ENCODE measurements at places on chromosomes 12 and 14.
A peak's percentile ranks its signal among the peaks of the same experiment; 100 is the strongest.

DNA sequence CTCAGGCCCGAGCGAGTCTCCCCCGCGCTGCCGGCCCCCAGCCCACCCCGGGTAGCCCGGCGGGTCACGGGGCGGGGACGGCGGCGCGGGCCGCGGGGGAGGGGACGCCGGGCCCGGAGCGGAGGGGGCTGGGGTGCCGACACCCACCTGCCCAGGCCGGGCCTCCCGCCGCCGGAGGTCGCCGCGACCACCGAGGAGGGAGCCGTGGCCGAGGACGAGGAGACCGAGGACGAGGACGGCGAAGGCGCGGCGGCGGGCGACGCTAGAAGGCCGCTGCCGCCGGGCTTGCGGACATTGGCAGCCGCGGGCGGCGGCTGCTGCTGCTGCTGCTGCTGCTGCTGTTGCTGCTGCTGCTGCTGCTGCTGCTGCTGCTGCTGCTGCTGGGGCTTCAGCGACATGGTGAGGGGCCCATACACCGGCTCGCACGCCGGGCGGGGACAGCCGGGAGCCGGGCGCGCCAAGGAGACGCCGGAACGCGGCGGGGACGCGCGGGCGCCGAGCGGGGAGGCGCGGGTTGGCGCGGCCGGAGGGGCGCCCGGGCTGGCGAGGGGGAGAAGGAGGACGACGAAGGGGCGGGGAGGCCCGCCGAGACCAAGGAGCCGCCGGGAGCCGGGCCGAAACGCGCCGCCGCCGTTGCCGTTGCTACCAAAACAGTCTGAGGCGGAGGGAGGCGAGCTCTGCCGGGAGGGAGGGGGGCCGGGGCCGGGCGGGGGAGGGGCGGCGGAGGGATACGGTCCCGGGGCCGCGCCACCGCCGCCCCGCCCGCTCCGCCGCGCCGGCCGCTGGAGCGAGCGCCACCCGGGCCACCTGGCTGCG, at the start of gene ATXN2:
ATXN2 (minus strand) TSS at position 679 of the 816 bp plus-strand sequence; CDS start at position 398, 281 bp downstream.
- peak; percentile 70 for DNase-seq

- no peak for DNase-seq
Measured at GRCh38 chr14:72747652-72748051, 146.2 kb downstream of the DPF3 start.

- DNase-seq = no peak
Measured at GRCh38 chr12:39483597-39483996, 40.7 kb upstream of the KIF21A start.

DNA sequence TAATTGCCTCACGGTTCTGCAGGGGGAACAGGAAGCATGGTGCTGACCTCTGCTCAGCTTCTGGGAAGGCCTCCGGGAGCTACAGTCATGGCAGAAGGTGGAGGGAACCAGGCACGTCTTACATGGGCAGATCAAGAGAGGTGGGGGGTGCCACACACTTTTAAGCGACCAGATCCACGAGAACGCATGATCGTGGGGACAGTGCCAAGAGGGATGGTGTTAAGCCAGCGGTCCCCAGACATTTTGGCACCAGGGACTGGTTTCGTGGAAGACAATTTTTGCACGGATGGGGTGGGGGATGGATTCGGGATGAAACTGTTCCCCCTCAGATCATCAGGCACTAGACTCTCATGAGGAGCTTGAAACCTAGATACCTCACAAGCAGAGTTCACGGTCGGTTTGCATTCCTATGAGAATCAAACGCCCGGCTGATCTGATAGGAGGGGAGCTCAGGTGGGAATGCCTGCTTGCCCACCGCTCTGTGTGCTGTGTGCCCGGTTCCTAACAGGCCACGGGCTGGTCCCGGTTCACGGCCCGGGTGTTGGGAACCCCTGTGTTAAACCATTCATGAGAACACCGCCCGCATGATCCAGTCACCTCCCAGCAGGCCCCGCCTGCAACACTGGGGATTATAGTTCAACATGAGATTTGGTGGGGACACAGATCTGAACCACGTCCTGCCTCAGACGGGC, 96.9 kb downstream of the ADGRD1 start:
- no peak for DNase-seq

GRCh38 chr14:52248057-52248456, 19.4 kb upstream of the PTGDR start:
- peak; percentile 31 for DNase-seq

- no peak for DNase-seq
Measured at GRCh38 chr12:2083561-2083960, 30.8 kb downstream of the CACNA1C start.

GRCh38 chr14:64438181-64438841, 27.0 kb upstream of the AKAP5 start:
- no peak for DNase-seq

DNA sequence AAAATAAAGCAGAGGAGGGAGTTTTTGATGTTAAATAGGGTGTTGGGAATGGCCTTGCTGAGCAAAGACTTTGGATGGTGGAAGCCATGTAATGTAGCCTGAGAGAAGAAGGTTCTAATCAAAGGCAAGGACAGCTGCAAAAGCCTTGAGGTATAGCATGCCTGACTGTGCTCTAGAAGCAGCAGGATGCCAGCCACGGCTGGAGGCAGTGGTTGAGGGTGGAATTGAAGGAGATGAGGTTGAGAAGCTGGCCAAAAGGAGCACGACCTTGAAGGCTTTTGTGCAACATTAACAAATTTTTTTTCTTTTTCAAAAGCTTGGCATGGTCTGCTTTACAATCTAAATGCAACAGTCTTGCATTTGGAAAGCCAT, 42.3 kb upstream of the CSRP2 start:
- DNase-seq = no peak

- DNase-seq = no peak
Measured at GRCh38 chr12:7293670-7294069, 10.2 kb upstream of the ACSM4 start.
